ENCODE measurements at places on chromosomes 1 and 21. TPM values are rescaled to one million over a fixed set of nuclear protein-coding genes. Genes with fewer than 3 reads are reported as not detected.
A peak's percentile ranks its signal among the peaks of the same experiment; 100 is the strongest.

DNA sequence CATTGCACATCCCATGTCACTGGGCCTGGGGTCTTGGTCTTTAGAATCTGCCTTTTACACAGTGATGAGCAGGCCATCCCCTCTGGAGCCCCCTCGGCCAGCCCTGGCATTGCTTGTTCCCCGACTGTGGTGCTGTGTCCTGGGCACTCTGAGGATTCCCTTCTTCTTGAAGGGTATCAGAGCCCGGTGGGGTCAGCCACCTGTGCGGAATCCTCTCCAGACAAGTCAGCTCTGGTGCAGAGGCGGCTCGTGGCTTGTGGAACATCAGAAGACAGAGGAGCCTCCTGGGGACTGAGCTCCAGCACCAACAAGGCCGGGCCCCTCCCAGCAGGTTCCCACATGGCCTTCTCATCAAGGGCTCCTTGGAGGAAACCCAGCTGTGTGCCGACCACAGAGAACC is 57.9 kb upstream of the AJAP1 start:
- H3K27me3 ChIP-seq = peaks cover 5% of the 10 kb centered on the region
- no peak overlapping the region for H3K4me3 ChIP-seq
- H3K36me3 ChIP-seq = no peaks in the 10 kb centered on the region
- no peaks in the 10 kb centered on the region for H3K4me1 ChIP-seq
- H3K27ac ChIP-seq = no peak overlapping the region

- peak overlapping the region; percentile 96 for H3K27ac ChIP-seq
- peaks cover 23% of the 10 kb centered on the region for H3K4me1 ChIP-seq
- peaks cover 12% of the 10 kb centered on the region for H3K27me3 ChIP-seq
- H3K4me3 ChIP-seq = peak overlapping the region; percentile 96
- DNase-seq = no peak
These were observed 1.6 kb upstream of the ENO1 start for GRCh38 chr1:8879922-8880676.

GRCh38 chr1:241738284-241739078 is 86.4 kb downstream of the WDR64 start:
- no peak for DNase-seq
- H3K4me1 ChIP-seq = peaks cover 3% of the 10 kb centered on the region
- no peak overlapping the region for H3K4me3 ChIP-seq
- no peaks in the 10 kb centered on the region for H3K36me3 ChIP-seq

Gene HSPB7
- not detected for total RNA-seq

Gene TNFRSF4
- 0.80 TPM for total RNA-seq

DNA sequence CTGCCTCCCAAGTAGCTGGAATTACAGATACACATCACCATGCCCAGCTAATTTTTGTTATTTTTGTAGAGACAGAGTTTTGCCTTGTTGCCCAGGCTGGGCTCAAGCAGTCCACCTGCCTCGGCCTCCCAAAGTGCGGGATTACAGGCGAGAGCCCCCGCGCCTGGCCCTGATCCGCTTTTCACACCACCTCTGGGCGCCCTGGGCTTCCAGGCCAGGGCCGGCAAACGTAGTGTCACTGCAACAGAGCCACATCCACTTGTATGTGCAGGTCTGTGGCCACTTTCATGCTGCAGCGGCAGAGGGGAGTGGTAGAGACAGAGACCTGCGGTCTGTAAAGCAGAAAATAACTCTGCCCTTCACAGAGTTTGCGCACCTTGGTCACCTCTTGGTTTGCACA is 29.5 kb downstream of the RRP1B start:
- H3K27me3 ChIP-seq = no peaks in the 10 kb centered on the region
- H3K4me1 ChIP-seq = peaks cover 21% of the 10 kb centered on the region
- peaks cover 45% of the 10 kb centered on the region for H3K36me3 ChIP-seq
- H3K4me3 ChIP-seq = no peak overlapping the region
- no peak overlapping the region for H3K27ac ChIP-seq

Gene SPATA17
- 0.36 TPM for total RNA-seq

GRCh38 chr1:218946147-218946546 is 227.5 kb upstream of the LYPLAL1 start:
- no peak overlapping the region for H3K4me3 ChIP-seq
- no peak overlapping the region for H3K27ac ChIP-seq
- no peak for DNase-seq
- H3K27me3 ChIP-seq = no peaks in the 10 kb centered on the region

Gene MPC2
- 33.7 TPM for total RNA-seq

DNA sequence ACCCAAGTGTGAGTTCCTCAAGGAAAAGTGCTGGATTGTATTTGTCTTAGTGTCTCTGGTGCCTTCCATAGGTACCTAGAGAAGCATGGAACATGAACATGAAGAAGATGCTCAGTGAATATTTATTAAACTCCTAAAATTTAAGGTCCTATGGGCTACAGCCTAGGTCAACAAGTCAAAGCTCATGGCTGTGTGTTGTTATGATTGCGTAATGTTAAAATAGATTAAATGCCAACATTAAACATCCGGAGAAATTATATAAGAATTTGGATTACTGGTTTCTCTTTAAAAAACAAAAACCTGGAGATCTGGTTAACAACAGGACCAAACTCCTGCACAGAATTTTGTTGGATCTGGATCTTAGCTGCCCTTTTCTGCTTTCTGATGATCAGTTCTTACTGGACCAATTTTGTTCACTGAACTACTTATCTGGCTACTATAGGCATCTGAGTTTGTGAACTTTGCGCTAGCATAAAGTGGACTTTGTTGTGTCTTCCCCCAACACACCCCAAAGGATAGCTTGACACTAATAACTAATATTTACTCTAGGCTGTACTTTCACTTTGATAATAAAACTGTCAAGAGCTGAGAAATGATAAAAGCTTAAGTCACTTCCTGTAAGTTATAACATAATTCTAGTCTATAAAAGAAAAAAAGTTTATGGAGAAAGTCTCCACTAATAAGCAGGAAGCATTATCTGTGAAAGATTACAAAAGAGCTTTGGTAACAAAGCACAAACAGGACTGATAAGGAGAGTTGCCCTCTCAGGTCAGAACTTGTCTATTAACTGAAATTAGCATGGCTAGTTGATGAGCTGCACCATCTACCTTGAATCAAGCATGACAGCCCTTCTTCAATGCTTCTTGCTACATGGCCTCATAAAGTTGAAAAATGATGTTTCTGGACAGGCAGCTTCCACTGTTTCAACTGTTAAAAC is 20.7 kb downstream of the F5 start:
- no peak overlapping the region for H3K4me3 ChIP-seq
- H3K27me3 ChIP-seq = peaks cover 2% of the 10 kb centered on the region
- DNase-seq = no peak
- no peaks in the 10 kb centered on the region for H3K4me1 ChIP-seq
- H3K27ac ChIP-seq = no peak overlapping the region

Gene SLC5A3
- total RNA-seq = 7.6 TPM

Gene RPTN
- total RNA-seq = not detected

Data from endothelial cell (in vitro differentiated cells).